ENCODE measurements at places on chromosomes 1 and 21.

GRCh38 chr1:25460020-25460419 is 29.3 kb downstream of the MACO1 start:
- H3K27ac ChIP-seq: no peak overlapping the region
- peaks cover 55% of the 10 kb centered on the region for H3K36me3 ChIP-seq
- DNase-seq: no peak
- H3K27me3 ChIP-seq: no peaks in the 10 kb centered on the region
- H3K4me1 ChIP-seq: peaks cover 2% of the 10 kb centered on the region

DNA sequence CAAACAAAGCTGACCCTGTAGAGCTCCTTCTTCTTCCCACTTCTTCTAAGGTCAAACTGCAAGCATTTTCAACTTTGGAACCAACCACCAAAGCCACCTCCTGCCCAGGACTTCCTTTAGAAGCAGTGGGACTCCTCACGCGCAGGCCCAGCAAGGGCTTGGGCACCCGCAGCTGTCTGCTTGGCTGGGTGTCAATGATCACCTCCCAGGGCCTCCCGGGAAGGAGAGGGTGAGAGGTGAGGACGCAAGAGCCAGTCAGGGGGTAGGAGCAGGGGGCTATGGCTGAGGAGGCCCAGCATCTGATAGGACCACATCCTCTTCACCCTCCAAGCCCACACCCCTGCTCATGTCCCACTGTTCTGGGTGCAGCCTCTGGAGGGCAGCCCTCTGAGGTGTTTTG is 10.2 kb downstream of the KLHL21 start:
- no peak overlapping the region for H3K4me3 ChIP-seq
- H3K36me3 ChIP-seq: peaks cover 60% of the 10 kb centered on the region
- H3K4me1 ChIP-seq: peaks cover 5% of the 10 kb centered on the region
- DNase-seq: no peak

GRCh38 chr1:19336543-19336942 is 24.4 kb downstream of the SLC66A1 start:
- DNase-seq: no peak
- peaks cover 17% of the 10 kb centered on the region for H3K4me1 ChIP-seq
- H3K27me3 ChIP-seq: no peaks in the 10 kb centered on the region
- peaks cover 32% of the 10 kb centered on the region for H3K36me3 ChIP-seq

DNA sequence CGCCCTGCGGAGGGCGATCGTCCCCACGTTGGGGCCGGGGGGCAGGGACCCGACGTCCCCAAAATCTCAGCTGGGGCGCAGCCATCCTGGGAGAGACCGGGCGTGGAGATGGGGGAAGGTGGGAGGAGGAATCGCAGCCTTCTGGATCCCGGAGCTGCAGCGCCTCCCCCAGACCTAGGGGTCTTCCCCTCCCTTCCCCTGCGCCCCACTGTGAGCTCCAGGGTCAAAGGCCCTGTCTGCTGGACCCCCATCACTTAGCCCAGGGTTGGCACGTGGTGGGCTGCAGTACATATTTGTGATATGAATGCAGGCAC is 90.2 kb upstream of the VAMP3 start:
- peaks cover 25% of the 10 kb centered on the region for H3K27me3 ChIP-seq
- H3K4me1 ChIP-seq: no peaks in the 10 kb centered on the region
- H3K27ac ChIP-seq: no peak overlapping the region
- DNase-seq: no peak
- no peaks in the 10 kb centered on the region for H3K36me3 ChIP-seq

- DNase-seq: no peak
- no peak overlapping the region for H3K4me3 ChIP-seq
- no peaks in the 10 kb centered on the region for H3K27me3 ChIP-seq
- H3K27ac ChIP-seq: no peak overlapping the region
- H3K4me1 ChIP-seq: peaks cover 5% of the 10 kb centered on the region
Observed at GRCh38 chr1:5913876-5914275, 78.3 kb downstream of the NPHP4 start.

DNA sequence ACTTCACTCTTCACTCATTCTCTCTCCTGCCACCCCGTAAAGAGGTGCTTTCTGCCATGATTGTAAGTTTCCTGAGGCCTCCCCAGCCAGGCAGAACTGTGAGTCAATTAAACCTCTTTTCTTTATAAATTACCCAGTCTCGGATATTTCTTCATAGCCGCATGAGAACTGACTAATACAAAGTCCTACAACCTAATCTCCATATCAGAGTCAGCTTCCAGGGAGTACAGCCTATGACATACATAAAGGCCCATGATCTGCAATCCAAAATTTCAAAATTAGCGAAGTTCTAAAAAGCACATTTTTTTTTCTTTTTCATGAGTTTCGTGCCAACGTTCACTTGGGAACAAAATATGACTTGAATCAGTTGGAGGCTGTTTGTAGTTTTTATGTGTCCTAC is 256.9 kb upstream of the DUSP10 start:
- H3K4me3 ChIP-seq: no peak overlapping the region
- no peaks in the 10 kb centered on the region for H3K36me3 ChIP-seq
- DNase-seq: no peak
- no peak overlapping the region for H3K27ac ChIP-seq
- H3K4me1 ChIP-seq: peaks cover 17% of the 10 kb centered on the region

DNA sequence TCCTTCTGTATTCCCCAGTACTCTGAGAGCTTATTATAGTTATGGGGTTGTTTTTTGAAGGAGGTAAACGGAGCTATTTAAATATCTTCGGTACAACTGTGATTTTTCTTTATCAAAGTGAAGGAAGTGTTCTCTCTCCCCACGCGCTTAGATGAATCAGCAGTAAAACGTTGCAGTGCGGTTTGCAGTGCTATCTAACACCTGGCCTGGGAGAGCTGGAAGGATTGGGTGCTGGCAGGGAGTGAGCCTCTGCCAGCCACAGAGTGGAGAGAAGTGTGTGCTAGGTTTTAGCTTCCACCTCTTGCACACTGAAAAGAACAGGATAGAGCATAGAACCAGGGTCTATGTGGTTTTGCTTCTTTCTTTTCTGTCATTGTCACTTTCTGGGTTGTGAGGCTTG is 165.9 kb downstream of the SDCCAG8 start:
- DNase-seq: peak; percentile 51
- peak overlapping the region; percentile 43 for H3K27ac ChIP-seq
- H3K4me1 ChIP-seq: peaks cover 46% of the 10 kb centered on the region
- H3K4me3 ChIP-seq: peak overlapping the region; percentile 49

- H3K4me3 ChIP-seq: peak overlapping the region; percentile 78
- DNase-seq: peak; percentile 50
- H3K4me1 ChIP-seq: peaks cover 26% of the 10 kb centered on the region
Observed at GRCh38 chr1:113390871-113391648, 745 bp downstream of the MAGI3 start.

DNA sequence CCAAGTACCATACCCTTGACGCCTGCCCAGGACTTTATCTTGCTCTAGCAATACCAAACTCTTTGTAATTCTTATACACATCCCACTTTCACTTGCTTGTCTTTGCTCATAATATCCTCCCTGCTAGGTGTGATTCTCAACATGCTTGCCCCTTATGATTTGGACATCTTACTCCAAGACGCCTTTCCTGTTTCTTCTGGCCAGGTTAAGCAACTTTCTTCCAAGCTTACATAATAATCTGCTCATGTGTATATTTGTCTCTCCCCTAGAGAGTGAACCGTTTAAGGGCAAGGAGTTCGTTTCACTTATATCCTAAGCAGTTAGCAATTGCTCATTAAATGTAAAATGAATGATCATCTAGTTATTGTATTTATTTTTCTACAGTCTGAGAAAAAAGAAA is 21.8 kb downstream of the CRYZL1 start:
- H3K27ac ChIP-seq: no peak overlapping the region
- DNase-seq: no peak
- H3K4me3 ChIP-seq: no peak overlapping the region
- H3K36me3 ChIP-seq: peaks cover 35% of the 10 kb centered on the region
- no peaks in the 10 kb centered on the region for H3K27me3 ChIP-seq
- no peaks in the 10 kb centered on the region for H3K4me1 ChIP-seq

DNA sequence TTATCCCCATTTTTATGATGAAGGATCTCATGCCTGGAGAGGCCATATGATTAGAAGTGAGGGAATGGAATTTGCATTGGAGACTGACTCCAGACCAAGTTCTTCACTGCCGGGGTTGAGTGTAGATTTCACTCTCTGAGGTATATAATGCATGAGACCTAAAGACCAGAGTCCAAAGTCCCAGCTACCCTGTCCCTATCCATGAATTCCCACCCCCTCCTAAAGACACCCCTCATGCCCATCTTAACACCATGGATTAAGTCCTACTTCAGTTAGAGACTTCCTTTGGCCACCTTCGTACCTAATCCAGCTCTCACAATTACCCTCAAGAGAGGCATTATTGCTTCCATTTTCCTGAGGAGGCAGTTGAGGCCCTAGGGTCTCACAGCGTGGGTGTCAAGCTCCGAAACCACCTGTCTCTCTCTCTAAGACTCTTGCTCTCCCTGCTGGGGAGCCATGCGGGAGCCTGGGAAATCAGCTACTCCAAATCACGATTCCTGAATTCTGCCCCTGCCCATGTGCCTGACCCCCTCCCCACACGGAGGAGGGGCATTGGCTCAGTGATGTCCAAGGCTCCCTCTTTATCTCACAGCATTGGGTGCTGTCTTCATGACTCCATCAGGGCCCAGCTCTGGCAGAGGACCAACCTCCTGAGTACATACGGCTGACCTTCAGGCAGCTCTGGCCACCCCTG is 11.7 kb upstream of the FOXO6 start:
- no peaks in the 10 kb centered on the region for H3K36me3 ChIP-seq
- H3K4me1 ChIP-seq: peaks cover 4% of the 10 kb centered on the region
- H3K4me3 ChIP-seq: no peak overlapping the region
- peaks cover 3% of the 10 kb centered on the region for H3K27me3 ChIP-seq
- no peak for DNase-seq
- H3K27ac ChIP-seq: no peak overlapping the region

DNA sequence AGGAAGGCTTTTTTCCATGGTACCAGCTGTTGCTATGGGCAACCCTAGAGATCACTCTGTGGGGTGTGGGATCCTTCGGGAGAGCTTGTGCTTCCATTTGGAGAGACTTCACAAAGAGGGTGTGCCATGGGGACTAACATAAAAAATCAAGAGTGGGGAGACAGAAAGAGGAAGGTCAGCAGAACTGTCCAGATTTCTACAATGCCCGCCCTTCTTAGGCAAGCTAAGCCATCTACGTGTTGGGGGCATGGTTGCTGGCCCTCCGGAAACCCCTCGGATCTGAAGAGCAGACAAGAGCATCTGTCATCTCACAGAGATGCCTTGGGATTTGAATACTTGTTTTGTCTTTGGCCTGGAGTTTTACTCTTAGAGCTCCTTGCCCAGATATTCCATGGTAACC is 83.9 kb upstream of the ZNF648 start:
- peaks cover 3% of the 10 kb centered on the region for H3K27me3 ChIP-seq
- H3K36me3 ChIP-seq: no peaks in the 10 kb centered on the region
- no peak overlapping the region for H3K27ac ChIP-seq
- peaks cover 27% of the 10 kb centered on the region for H3K4me1 ChIP-seq
- no peak overlapping the region for H3K4me3 ChIP-seq

DNA sequence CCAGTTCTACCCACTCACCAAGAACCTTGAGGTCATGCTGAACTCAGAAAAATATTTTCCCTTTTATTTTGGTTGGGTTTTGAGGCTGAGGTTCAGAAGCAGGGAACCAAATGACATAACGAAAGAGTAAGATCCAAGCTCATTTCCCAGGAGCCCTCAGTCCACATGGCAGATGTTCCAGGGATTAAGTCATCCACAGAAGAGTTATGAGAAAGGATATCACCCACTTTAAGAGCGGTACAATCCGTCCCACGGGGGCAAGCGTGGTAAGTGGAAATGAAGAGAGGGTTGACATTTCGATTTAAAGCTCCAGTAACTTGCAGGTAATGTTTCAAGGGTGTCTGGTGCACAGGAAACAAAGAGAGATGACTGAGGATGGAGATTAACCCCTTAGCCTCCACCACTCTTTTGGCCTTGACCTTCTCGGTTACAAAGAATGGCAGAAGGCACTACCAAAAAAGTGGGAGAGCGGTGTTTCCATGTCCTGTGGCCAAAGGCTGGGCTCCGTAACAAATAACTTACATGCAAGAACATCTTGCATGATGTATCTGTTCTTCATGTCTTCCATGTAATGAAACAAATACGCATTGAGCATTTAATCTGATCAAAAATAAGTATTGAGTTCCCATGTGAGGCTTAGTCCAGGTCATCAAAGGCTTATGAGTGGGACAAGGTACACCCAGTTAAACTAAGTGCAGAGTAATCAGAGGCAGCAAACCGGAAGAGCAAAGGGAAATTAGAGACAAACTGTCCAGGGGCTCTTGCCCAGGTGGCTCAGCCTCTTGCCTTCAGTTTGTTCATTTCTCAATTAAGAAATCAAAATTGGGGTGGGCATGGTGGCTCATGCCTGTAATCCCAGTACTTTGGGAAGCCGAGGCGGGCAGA is 241.4 kb downstream of the TOMM20 start:
- H3K4me1 ChIP-seq: peaks cover 51% of the 10 kb centered on the region
- H3K4me3 ChIP-seq: no peak overlapping the region
- no peaks in the 10 kb centered on the region for H3K27me3 ChIP-seq
- no peak overlapping the region for H3K27ac ChIP-seq
- DNase-seq: no peak

GRCh38 chr1:42211224-42211623 is 46.7 kb upstream of the GUCA2A start:
- no peak overlapping the region for H3K27ac ChIP-seq
- peaks cover 3% of the 10 kb centered on the region for H3K4me1 ChIP-seq
- H3K27me3 ChIP-seq: no peaks in the 10 kb centered on the region
- H3K4me3 ChIP-seq: no peak overlapping the region
